Activated T-helper 1 cell treated with anti-CD3 and anti-CD28 coated beads, Interleukin-2, amount 50 U/mL, for 16 hours (primary cell): ENCODE measurements at places on chromosomes 5 and 9.

DNA sequence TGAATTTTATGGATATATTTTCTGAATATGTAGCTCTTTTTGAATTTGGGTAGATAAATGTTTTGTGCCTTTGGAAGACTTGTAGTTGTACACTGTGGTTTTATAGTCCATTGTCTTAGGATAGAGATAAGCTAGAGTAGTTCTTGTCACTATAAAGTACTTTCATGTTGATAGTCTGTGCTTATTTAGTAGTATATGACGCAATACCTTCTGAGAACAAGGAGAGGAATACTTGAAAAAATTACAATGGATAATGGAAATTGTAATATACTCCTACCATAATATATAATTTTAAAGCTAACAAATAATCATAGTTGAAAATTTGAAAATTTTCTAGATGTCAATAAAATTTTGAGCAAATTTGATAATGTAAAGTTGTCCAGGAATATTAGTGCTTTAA is 664.0 kb downstream of the TLE4 start:
- no peak for DNase-seq

GRCh38 chr5:160278343-160278742 is 34.0 kb downstream of the CCNJL start:
- no peak for DNase-seq

GRCh38 chr9:77464661-77465060 is 183.5 kb downstream of the GNA14 start:
- no peak for DNase-seq

GRCh38 chr9:110807956-110808598 is 139.5 kb downstream of the MUSK start:
- no peak for DNase-seq

- no peak for DNase-seq
Measured at GRCh38 chr9:122370869-122371755, at the start of gene PTGS1. Gene PTGS1, plus strand, starts transcription at chr9:122371024. Its CDS starts 61 bp downstream, at chr9:122371085.

- no peak for DNase-seq
Measured at GRCh38 chr5:2876183-2876582, 124.7 kb upstream of the IRX2 start.

- DNase-seq, result no peak
Measured at GRCh38 chr5:107496466-107496865, 174.3 kb downstream of the EFNA5 start.

- no peak for DNase-seq
Measured at GRCh38 chr9:124296094-124296493, 38.3 kb downstream of the NEK6 start.

DNA sequence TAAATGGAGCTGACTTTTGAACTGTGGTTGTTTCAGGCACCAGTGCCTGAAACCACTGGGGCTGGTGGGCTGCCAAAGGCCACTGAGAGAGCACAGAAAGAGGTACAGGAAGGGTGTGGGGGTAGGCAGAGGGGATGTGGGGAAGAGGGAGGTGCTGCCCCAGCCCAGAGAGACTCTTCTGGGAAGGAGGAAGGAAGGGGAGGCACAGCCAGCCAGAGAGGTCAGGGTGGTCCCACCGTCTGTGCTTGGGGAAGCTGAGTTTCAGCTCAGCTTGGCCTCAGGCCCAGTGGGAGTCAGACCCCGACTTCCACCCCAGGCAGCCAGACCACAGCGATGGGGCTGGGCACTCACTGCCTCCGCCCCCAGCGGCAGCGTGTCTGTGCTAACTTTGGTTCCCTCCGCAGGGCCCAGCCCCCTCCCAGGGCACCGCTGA is 8.6 kb upstream of the PHYKPL start:
- DNase-seq, result no peak

DNA sequence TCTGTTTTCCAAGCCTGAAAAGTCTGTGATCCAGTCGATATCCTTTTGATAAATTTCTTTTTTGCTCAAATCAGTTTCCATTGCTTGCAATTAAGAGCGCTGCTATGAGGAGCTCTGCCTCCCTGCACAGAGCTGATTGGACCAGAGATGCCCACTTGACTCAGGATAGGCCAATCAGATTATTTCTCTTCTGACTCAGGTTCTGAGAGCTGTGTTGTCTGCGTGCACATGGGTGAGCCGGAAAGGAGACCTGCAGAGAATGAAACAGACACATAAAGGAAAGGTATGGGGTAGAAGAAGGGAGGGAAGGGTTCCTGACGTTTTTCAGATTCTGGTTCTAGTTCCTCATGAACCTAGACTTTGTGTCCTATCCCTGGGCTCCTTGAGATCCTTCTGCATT is 15.8 kb upstream of the FABP6 start:
- DNase-seq, result no peak

- DNase-seq, result no peak
Measured at GRCh38 chr5:133322743-133323142, 270.9 kb downstream of the HSPA4 start.

- no peak for DNase-seq
Measured at GRCh38 chr5:136162008-136162407, 29.4 kb downstream of the SMAD5 start.

DNA sequence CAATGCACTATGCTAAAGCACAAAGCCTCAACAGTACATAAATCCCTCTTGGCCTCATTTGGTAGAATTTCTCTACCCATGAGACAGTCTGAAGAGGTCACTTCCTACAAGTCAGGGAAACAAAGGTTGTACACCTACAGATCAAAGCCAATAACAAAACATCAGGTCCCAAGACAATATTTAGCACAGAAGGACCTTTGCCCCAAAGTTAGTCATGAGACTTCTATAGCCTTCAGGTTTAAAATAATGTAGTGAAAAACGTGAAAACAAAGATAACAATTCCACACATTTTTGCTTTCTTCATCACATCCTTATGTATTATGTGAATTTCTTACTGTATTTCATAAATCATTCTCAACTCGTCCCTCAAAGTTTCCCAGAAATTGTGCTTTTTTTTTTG is 15.8 kb downstream of the AFF4 start:
- DNase-seq, result no peak

GRCh38 chr5:118604106-118604505 is 384.2 kb downstream of the DTWD2 start:
- no peak for DNase-seq

DNA sequence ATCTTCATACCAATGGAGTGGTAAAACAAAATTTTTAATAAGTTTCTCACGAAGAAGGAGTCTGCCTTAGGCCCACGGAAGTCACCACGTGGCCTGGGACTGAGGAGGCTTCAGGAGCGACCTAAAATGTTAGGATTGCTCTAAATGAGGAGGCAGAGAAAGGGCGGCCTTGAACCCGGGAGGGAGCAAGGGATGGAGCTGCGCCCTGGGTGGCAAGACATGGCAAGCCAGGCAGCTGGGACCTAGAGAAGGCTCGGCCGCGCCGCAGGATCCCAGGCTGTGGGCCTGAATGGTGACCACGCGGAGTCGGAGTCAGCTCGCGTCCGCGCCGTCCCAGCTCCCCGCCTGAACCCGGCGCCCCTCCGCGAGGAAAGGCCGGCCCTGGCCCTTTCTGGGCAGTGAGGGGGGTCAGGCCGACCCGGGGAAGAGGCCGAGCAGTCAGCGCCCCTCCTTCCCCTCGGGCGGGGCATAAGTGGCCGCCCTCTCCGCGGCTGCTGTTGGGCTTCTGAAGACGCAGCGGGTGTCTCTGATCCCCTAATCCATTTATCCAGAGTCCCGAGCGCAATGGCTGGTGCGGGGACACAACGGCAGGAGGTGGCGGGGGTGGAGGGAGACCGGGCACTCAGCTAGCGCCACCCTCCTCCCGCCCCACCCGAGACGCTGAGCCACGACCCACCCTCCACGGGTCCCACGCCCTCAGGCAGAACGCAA is 10.6 kb downstream of the IRX1 start:
- no peak for DNase-seq

DNA sequence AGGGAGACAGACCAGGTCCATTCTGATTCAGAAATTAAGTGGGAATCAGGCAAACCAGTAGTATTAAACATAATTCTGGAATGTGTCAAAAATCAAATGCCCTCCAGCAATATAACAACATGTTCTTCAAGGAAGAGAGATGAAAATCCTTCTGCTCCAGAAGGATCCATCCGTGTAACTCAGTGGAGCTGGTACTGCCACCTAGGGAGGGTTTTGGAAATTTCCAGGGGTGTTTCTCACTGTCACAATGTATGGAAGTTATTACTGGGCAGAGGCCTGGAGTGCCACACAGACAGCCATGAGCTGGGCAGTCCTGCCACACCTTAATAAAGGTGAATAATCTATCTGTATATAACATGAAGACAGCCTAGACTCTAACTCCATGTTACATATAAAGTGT is 87.5 kb downstream of the TTLL11 start:
- DNase-seq, result no peak

DNA sequence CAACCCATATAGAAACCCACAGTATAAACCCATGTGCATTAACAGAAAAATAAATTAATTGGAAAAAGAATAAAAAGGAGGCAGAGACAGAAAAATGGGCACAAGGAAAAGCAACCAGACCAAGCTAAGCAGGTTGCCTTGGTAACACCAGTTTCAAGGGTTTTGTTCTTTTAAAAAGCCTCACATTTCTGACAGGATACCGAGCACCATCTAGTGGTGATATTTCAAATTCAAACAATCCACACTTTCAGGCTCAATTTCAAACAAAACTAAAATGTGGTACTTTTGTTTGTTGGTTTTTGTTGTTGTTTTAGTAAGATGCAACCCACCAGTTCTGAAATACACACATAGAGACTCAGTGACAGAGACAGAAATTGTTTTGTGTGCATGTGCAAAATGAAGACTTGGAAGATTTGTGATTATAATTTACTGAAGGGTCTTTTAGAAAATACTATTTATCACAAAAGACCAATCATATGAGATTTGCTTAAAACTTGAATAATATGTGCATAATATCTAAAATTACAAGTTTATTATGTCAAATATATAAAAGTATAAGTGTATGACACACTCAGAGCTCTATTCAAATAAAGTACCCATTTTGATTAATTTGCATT is 318.2 kb downstream of the SLCO4C1 start:
- DNase-seq, result no peak

DNA sequence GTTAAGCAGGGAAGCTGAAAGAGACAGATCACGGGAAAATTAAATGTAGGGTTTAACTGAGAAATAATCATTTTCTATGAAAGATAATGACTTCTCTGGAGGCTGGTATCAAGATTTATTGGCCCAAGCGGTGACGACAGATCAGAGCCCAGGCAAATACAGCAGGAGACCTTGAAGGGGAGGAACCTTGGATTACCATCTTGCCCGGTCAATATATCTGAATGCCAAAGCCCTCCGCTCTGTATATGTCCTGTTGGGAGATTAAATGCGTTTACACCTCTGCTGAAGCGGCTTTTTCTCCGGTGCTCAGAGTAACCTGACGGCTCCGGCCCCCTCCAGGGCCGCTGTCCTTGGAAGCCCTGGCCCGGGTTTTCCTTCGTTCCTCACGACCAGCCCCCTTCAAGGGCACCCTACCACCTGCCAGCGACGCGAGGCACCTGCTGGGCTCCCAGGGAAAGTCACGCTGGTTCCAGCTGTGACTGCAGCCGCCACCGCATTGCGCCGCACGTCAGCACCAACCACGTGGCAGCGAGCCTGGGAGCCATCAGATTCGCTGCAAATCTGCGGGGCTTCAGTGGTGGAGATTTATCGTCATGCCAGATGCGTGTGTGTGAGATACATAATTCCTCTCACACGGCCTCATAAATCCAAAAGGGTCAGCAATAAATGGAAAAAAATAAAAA is 4.4 kb upstream of the QSOX2 start:
- no peak for DNase-seq

- DNase-seq, result no peak
Measured at GRCh38 chr5:82849885-82850284, 227.3 kb downstream of the TMEM167A start.
